Central memory CD4-positive, alpha-beta T cell (primary cell): ENCODE measurements at places on chromosomes 12 and 14.

GRCh38 chr12:128468926-128469325, 202.0 kb downstream of the TMEM132C start:
- no peak for DNase-seq

GRCh38 chr12:92992041-92992440, 62.9 kb upstream of the EEA1 start:
- no peak for DNase-seq

DNA sequence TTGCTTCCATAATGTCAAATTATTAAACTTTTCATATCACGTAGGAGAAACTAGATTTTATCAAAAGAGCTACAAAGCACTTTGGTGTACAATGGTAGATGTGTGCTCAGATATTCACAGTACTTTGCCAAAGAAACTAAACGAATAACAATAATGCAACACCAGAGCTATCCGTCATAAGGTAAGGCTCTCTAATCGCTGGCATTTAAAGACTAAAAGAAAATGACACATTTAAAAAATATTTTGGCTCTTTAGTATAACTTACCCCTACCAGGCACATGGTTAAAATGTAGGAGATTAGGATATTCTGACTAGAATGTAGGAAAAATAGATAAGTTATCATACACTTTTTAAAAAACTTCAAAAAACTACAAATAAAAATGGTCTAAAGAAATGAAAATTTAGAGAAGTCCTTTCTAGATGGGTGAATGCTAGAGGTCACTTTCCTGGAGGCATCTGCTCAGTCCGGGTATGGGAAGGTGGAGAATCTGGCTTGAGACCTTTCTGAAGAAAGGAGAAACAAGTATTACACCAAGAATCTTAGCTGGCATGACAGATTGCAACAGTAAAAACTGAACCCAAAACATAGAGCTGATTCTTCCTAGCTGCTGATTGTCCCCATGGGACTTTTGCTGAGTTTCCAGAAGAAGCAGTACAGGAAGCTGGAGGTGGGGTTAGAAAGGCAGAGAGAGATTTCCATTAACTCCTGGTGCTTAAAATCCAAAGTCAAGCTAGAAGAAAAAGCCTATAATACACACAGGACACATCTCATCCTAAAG, 67.9 kb downstream of the FAR2 start:
- no peak for DNase-seq

DNA sequence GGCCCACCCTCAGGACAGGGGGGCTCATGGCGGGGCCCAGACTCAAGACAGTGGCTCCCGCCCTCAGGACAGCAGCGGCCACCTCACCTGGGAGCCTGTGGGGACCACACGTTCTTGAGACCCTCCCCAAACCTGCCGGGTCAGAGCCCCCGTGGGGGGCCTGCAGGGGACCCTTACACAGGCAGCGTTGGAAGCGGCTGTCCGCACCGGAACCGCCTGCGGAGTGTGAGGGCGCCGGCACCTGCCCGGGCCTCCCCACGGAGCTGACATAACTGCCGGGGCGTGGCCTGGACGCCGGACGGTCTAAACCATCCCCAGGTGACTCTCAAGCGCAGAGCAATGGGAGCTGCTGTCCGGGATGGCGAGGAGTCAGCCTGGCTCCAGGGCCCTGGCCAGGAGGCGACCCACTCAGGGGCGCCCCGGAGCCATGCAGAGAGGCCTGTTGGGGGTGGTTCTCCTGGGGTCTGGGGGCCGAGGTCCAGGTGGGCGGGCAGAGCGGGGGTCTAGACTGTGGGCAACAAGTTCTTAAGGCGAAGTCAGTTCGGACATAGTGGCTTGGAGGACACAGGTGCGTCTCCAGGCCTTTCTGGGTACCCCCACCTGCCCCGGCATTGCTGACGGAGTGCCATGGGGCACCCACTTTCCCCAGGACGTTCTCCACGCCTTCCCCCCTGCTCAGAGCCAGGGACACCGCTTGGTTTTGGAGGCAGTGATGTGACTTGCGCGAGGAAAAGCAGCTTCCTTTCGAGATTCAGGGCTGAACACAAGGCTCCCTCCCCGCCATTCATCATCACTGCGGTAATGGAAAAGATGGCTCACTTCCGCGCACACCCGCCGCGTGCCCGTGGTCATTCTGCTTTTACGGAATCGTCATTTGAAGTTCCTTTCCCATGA, 23.2 kb downstream of the GALNT9 start:
- no peak for DNase-seq

- DNase-seq: no peak
These were observed 16.0 kb upstream of the KRT86 start for GRCh38 chr12:52258335-52258901.

GRCh38 chr12:131494741-131495524, 216.0 kb upstream of the SFSWAP start:
- no peak for DNase-seq

DNA sequence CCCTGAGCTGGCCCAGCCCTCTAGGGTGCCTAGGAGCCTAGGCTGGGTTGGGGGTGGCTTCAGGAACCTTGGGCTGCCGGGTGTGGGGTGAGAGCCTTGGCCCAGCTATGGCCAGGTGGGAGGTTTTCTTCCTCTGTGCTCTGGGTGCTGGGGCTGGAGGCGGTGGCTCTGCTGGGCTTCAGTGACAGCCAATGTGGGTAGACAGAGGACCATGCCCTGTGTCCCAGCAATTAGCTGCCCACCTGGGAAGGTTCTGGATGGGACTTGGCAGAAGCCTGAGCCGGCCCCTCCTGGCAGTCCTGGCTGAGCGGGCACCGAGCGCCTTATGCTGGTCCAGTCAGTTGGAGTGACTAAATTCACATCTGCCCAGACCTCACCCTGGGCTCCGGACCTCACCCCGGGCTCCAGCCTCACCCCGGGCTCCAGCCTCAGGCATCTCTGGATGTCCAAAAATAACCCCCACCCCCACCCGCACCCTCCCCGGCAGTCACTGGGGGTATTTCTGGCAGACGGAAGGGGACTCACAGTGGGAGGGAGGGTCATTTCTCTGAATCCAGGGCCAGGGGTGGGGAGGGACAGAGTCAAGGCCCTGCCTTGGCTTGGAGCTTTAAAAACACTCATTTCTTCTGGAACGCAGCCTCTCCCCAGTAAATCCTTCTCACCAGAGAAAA, 46.9 kb downstream of the CYP46A1 start:
- no peak for DNase-seq

GRCh38 chr14:101776344-101776743, 14.8 kb downstream of the PPP2R5C start:
- no peak for DNase-seq

DNA sequence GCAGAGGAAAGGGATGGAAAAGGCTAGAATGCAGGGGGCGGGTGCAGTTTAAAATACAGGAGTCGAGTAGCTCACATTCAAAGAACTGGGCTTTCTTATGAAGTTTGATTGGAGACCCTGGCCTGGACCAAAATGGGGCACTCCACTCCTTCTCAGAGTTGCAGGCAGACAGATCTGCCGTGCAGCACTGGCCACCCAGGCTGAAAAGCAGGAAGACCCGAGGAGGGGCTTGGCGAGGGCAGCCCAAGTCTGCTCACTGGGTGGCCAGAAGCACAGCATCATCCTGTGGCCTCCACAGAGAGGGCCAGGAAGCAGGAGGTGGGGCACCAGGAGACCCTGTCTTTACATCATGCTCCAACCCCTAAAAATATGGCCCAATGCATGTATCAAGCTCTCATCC, 109.1 kb upstream of the BCL2L14 start:
- no peak for DNase-seq

DNA sequence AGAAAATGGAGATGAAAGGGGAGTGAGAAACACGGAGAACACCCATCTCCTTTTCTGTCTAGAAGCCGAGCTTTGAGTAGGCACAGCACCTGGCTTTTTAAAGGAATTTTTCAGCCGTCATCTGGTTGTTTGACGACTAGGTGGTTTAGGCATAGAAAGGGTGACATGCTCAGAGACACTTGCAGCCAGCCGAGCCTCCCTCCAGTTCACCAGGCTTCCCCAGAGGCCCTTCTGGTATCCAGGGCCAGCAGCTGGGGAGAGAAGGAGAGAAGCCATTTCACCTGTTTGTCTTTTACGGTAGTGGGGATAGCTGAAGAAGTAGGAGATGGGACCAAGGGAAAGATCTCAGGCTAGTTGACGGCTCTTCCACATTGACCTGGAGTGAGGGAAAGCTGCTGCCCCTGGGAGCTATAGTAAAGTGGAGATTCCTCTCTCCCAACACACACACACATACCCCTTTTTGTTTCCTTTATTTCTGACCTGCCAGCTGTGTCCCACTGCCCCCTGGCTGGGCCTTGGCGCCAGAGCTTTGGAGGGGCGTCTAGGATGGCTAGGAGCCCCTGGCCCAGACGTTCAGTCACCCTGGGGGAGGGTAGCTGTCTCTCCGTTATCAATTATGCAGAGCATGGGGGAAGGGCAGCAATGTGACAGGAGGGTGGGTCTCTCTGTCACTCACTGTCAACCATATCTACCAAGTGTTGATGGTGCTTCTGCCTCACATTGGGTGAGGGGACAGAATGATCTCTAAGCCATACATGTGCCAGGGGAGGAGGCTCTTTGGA, 5.5 kb downstream of the MAP3K12 start:
- no peak for DNase-seq

DNA sequence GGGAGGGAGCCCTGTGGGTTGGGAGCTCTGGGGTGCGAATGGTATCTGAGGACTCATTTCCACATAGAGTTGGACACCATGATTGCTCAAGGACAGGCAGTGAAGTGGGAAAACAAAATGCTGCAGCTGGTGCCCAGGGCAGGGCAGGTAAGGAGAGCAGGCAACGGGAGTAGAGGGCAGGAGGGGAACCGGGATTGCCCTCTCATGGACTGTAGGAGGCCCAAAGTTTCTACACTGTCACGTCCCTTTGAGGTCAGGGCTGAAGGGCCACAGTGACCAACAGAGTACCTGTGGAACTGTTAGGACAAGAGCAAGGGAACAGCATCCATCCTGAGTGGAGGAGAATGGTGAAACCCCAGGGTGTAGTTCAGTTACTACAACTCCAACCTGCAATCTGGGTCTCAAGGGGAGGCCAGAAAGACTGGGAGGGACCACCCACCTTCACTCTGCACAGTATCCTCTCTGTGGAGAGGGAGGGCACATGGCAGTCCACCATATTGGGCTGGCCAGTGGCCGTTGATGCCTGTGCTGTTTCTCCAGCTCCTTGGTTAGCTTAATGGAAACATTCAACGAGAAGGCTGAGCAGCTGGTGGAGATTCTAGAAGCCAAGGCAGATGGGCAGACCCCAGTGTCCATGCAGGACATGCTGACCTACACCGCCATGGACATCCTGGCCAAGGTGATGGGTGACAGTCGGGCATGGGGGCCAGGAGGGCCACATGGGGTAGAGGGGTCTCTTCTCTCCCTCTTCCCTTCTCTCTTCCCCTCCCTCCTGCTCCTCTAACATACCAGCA, 22.2 kb downstream of the CYP46A1 start:
- no peak for DNase-seq

DNA sequence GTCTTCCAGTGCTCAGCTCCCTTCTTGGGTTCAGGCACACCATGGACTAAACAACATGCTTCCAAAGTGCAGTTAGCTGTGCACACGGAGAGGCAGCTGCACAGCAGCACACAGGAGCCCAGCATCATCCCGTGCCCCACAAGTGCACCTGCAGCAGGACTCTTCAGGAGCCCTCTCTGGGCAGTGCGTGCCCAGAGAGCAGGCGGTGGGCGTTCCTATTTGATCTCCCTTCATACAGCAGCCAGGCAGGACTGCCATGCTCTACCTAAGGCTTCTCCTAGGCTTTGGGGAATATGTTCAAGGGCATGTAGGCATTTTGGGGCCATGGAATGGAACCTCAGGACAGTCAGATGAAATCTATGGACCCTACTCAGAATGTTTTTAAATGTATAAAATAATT, 35.5 kb downstream of the ANO2 start:
- DNase-seq: no peak

- DNase-seq: no peak
These were observed 497.7 kb upstream of the RPL10L start for GRCh38 chr14:47149326-47149725.

DNA sequence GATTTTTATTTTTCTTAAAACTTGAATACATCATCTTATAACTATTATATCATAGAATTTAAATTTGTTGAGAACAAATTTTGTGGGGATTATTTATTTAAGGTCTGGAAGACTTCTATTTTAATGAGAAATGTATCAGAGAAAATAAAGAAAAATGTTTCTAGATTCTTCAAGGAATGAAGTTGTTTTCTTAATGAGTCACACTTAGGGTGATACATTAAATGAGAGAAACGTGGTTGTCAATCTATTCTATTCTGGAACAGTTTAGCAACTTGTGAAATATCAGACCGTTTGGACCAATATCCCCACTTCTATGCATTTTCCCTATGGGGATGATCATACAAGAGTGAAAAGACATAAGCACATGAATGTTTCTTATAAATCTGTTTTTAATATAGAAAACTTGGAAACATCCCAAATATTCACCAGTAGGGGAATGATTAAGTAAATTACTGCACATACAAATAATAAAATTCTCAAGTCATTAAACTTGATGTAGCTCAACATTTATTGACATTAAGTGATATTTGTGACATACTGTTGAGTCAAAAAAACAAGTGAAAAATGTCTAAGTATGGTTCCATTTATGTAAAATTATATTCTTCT, 88.5 kb downstream of the E2F7 start:
- DNase-seq: no peak

DNA sequence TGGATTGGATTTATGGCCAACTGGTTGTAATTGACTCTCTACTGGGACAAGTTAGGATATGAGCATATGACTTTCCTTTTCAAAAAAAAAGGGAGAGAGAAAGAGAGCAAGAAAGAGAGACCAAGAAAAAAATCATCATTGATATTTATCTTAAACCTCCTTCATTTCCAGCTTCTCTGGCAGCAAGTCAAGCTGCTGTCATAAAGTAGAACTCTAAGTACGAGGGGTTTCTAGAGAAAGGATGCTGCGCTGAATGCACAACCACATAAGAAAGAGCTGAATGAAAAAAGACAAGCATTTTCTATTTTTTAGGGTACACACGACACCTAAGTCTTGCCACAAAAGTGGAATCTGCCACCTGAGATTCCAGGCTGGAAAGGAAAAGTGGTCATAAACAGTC, 182.6 kb downstream of the SLC25A21 start:
- no peak for DNase-seq

DNA sequence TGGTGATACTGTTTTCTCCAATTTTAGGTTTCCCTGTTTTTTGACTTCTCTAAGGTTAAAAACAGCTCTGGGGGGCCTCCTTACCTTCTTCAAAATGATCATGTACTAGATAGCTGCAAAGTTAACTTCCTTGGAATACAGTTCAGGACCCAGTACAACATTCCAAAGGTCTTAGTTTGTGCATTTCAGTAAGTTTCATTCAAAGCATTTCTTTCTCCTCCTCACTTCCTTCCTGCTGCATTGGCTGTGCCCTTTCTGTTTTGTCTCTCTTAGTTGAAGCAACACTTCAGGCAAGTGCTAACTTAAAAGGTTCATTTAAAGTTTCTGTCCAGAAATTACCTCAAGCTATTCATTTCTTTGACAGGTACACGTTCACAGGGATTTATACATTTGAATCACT, 95.7 kb downstream of the SCN8A start:
- DNase-seq: no peak

GRCh38 chr12:46458500-46459102, 86.0 kb upstream of the SLC38A2 start:
- no peak for DNase-seq

- no peak for DNase-seq
These were observed 201.6 kb downstream of the ATP23 start for GRCh38 chr12:58142991-58143390.
